ENCODE measurements at places on chromosomes 3 and 15. TPM values are rescaled to one million over a fixed set of nuclear protein-coding genes. Genes with fewer than 3 reads are reported as not detected.

The CHAC1 gene
- total RNA-seq = 1.2 TPM

The ZNF662 gene
- total RNA-seq = 10.9 TPM

The PLCL2 gene
- 15.3 TPM for total RNA-seq

GRCh38 chr15:40773902-40774301 is 4.1 kb downstream of the C15orf62 start:
- peaks cover 16% of the 10 kb centered on the region for H3K4me1 ChIP-seq
- peaks cover 45% of the 10 kb centered on the region for H3K36me3 ChIP-seq
- DNase-seq = no peak
- H3K27ac ChIP-seq = no peak overlapping the region
- H3K27me3 ChIP-seq = no peaks in the 10 kb centered on the region

GRCh38 chr3:194485468-194485880 is 1.3 kb downstream of the ATP13A3 start:
- no peaks in the 10 kb centered on the region for H3K27me3 ChIP-seq
- H3K4me3 ChIP-seq = peak overlapping the region; percentile 69
- no peak for DNase-seq
- H3K36me3 ChIP-seq = no peaks in the 10 kb centered on the region

DNA sequence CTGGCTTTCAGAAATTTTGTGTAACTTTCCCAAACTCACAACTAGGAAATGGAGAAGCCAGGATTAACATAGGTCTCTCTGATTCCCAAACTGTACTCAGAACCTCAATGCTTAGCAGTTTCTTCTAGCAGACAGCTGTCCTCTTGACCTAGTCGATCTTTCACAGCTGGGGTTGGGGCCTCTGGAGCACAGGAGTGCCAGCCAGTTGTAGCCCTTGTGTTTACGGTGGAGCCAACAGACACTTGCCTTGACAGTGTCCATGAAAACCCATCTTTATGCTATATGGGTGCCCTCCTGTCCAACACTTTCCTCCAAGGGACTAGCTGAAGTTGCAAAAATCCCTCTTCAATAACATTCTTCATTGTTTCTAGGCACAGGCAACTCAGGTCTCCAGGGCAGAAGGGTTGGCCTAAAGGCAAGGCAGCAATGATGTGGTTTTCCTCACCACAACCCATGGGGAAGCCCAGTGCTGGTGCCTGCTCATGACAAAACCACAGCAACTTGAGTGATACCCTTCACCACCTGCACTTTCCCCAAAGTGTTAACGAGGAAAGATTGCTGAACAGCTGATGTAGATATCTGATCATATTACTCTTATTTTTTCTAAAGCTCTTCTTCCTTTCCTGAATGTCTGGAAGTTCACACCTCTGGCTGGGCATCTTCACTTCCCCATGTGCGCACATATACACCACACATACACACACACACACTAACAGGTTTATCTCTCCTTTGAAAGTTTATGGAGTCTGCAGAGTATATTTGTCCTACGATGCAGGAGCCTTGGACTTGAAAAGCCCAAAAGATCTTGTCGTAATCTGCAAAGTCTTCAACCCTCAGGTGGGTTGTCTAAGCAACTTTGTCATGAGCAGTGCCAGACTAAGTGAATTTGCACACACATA is 11.0 kb upstream of the KNG1 start:
- no peaks in the 10 kb centered on the region for H3K36me3 ChIP-seq
- no peak for DNase-seq
- H3K27ac ChIP-seq = no peak overlapping the region
- H3K4me1 ChIP-seq = no peaks in the 10 kb centered on the region

- no peak overlapping the region for H3K27ac ChIP-seq
- no peak for DNase-seq
- H3K27me3 ChIP-seq = no peaks in the 10 kb centered on the region
- no peak overlapping the region for H3K4me3 ChIP-seq
- no peaks in the 10 kb centered on the region for H3K4me1 ChIP-seq
- no peaks in the 10 kb centered on the region for H3K36me3 ChIP-seq
Observed at GRCh38 chr3:51716805-51717204, 9.9 kb downstream of the GRM2 start.

The NOX5 gene
- total RNA-seq = 0.88 TPM

The OR5AC2 gene
- total RNA-seq = not detected

The ZIC4 gene
- not detected for total RNA-seq

DNA sequence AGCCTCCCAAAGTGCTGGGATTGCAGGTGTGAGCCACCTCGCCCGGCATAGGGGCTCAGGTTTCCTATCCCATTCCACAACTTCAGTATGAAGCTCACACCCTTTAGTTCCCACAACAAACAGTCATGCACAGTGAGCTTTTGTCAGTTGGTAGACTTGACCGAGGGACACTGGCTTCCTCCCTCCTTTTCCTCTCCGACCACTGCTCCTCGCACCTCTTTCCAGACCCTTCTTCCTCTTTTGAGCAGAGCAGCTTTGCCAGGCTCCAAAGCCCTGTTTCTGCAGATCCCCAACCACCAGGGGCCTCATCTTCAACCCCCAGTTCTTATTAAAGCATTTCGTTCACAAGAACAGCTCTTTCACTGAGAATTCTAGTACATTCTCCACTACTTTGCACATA is 12.7 kb upstream of the CILP start:
- no peak for DNase-seq
- no peak overlapping the region for H3K27ac ChIP-seq
- no peak overlapping the region for H3K4me3 ChIP-seq

DNA sequence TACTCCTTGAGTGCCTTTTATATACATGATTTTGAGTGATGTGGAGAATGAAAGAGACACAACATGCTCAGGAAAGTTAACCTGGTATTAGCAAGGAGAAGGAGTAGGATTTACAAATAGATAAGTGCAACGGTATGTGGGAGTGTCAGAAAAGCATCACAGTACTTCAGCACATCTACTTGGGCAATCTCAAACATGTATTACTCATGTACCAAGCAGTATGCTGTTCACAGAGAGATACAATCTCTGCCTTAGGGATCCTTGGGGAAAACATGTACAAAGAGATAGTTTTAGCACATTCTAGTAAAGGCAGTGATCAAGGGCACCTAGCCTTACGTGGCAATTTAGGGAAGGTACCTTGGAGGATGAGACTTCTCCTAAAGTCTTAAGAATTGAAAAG is 146.5 kb downstream of the FILIP1L start:
- no peak for DNase-seq
- H3K4me3 ChIP-seq = no peak overlapping the region
- no peaks in the 10 kb centered on the region for H3K4me1 ChIP-seq
